Activated B cell treated with CpG ODN at 0.5 μM for 24 hours (primary cell): ENCODE measurements at places on chromosomes 16 and 17.

DNA sequence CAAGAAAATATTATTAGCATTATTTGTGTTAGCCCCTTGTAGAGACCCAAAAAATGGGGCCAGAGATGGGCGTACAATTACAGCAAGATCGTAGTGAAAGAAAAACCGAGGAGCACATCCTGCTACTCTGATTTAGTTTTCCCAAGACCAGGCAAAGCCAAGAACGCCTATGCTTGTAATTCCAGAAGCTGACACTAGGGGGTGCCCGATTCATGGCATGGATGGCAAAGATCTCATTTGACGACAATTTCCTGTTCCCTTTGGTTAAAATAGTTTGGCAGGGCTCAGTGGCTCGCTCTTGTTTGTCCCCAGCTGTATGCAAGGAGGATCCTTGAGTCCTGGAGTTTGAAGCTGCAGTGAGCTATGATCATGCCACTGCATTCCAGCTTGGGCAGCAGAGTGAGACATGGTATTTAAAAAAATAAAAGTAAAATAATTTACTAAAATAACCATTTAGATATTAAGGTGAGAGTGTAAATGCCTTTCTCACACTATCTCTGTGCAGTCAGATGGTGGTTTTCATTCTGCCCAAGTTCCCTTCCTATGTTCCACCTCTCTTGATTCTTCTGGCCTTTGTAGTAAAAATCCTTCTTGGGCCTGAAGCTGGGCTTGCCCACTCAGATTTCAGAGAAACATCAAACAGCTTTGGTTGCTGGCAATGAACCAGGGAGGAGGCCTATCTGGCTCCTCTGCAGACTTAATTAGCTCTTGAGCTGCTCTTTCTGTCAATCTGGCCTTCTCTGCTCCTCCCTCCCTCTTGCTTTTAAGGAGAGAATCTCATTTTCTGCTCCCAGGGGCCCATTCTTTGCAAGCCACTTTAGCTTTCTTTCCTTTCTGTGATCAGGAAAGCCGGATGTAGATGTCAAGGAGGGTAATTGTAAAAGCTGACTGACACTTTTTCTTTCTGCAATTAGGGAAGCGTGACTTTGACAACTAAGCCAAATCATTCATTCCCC is 31.2 kb downstream of the TMEM238L start:
- DNase-seq, result no peak

GRCh38 chr17:57892820-57893595 is 43.2 kb upstream of the MRPS23 start:
- DNase-seq, result no peak

- no peak for DNase-seq
Measured at GRCh38 chr17:53719229-53719628, 103.5 kb upstream of the KIF2B start.

DNA sequence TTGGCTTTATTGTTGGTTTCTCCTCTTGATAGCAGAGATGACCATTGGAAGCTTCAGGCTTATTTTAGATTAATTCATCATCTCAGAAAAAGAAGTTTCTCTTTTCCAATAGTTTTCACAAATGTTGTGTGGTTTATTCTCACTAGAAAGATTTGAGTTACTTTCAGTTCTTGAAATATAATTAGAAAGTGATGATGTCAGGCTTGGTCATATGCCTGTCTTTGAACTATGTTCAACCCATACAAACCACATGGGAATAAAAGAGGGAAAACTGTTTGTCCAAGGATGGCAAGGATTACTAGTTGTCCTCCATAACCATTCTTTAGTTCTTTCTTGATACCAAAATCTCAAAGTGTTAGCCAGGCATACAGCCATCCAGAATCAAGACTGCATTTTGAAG is 3.7 kb upstream of the HS3ST2 start:
- no peak for DNase-seq

DNA sequence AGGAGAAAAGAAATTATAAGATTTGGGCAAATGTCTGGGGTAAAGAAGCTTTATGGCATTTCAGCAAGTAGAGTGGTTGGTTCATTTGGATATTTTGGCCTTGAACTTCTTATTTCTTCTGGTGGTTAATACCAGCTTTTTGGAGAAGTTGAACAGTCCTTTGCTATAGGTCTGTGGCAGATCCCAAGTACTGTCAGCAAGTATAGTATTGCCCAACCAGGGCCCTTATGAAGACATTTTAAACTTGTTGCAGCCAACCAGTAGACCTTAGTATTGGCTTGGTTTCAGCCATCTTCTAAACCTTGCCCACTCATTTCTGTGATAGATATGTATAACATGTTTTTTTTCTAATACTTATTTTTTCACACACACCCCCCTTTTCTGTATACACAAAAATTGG is 2.2 kb downstream of the SP2 start:
- DNase-seq, result no peak

DNA sequence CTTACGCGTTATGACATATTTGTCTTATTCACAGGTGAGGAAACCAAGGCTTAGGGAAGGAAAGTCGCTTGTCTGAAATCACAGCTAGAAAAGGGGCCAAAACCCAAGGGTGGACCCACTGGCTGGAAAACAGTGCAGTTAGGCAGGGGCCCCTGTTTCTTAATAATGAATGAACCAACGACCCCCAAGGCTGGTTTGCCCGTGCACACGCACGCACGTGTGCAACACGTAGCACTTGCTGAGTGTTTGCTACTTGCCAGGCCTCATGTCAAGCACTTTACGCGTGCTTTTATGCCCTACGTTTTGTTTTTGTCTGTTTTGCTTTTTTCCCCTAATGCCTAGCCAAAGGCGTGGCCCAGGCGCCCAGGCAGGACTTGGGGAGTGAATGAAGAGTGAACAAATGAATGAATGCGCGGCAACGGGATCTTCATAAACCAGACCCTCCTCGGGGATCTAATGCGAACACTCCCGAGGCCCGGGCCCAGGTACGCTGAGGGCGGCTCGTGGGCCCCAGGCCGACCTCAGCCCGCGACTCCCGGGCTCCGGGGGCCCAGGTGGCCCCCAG is 571 bp upstream of the USP10 start:
- no peak for DNase-seq

- no peak for DNase-seq
Measured at GRCh38 chr16:11613381-11614303, 26.9 kb upstream of the LITAF start.

DNA sequence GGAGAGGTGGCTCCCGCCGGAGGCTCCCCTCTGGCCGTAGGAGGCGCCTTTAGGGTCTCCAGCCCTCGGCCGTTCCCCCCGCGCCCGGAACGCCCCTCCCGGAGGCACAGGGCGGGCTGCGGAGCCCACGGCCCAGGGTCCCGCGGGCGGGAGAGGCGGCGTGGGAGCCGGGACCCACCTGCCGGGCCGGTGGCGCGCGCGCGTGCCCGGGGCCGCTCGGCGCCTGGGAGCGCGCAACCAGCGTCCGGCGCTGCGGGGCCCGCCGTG is at the start of gene MIF4GD:
Gene MIF4GD, minus strand, starts transcription at position 266 of the 267 bp plus-strand sequence. CDS start 1,036 bp downstream, outside the sequence.
- no peak for DNase-seq

- no peak for DNase-seq
Measured at GRCh38 chr17:80422981-80423380, 8.0 kb downstream of the ENDOV start.

DNA sequence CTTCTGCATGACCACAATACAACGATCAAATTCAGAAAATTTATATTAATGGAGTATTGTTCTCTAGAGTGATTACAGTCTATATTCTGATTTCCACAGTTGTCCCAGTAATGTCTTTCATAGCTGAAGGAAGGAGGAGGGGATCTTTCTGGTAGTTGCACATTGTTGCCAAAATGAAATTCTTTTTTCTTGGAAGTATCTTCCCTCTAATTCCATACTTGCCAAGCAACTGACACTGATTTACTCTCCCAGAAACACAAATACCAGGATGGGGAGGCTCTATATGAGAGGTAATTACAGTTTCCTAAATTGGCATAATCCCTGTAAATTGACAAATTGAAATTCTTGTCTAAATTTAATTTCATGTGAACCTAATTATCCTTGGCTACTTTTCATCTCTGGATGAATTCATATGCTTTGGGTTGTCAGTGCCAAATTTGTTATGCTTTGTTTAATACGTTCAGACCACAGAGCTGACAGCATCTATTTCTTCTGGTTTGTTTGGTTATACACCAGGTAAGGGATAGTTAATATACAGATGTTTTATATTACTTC is 30.0 kb downstream of the NOL11 start:
- no peak for DNase-seq

- no peak for DNase-seq
Measured at GRCh38 chr16:28188085-28188916, 23.5 kb downstream of the XPO6 start.
